ENCODE measurements at places on chromosomes 1 and 21.

DNA sequence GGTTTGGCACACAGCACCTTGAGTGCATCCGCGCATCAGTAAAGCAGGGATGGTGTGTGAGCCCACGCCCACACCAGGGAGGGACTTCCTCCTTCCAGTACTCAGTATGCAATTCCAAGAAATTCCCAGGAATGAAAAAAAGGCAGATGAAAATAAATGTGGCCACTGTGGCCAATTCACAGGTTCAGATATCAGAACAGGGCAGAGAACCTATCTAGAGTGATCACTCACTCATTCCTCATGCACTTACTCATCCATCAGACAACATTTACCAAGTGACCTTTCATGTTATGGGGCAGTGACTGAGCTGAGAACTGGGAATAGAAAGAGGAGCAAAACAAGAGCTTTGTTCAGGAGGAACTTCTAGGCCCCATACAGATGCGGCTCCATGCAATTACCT, 113.7 kb downstream of the ZSCAN20 start:
- DNase-seq = no peak

DNA sequence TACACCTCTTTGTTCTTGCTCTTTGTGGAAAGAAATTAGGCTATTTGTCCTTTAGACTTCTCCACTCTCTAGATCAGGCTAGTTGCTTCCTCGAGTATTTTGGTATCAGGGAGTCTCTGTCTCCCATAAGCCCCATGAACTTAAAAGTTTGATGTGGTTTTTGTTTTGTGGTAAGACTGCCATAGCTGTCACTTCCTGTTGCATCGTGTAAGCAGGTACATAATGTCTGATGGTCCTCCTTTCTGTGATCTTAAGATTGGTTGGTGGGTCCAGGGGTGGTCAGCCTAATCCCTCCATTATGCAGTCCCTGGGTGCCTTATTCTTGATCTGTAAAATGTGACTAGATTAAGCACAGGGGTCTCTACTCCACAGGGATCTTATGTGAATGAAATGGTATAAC, 23.1 kb downstream of the CD53 start:
- DNase-seq = no peak

GRCh38 chr1:54623216-54624007, at the start of gene FAM151A:
Gene FAM151A (minus strand): TSS chr1:54623525. CDS start chr1:54623395, 130 bp downstream.
- no peak for DNase-seq

DNA sequence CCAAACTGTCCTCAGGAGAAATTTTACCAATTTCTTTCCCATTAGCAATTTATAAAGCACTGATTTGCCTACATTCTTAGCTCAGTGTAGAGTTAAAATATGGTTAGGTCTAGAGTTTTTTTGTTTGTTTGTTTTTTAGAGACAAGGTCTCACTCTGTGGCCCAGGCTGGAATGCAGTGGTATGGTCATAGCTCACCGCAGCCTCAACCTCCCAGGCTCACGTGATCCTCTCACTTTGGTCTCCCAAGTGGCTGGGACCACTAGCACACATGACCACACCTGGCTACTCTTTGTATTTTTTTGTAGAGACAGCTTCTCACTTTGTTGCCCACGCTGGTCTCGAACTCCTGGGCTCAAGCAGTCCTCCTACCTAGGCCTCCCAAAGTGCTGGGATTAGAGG, 10.6 kb upstream of the RALGPS2 start:
- DNase-seq = no peak

DNA sequence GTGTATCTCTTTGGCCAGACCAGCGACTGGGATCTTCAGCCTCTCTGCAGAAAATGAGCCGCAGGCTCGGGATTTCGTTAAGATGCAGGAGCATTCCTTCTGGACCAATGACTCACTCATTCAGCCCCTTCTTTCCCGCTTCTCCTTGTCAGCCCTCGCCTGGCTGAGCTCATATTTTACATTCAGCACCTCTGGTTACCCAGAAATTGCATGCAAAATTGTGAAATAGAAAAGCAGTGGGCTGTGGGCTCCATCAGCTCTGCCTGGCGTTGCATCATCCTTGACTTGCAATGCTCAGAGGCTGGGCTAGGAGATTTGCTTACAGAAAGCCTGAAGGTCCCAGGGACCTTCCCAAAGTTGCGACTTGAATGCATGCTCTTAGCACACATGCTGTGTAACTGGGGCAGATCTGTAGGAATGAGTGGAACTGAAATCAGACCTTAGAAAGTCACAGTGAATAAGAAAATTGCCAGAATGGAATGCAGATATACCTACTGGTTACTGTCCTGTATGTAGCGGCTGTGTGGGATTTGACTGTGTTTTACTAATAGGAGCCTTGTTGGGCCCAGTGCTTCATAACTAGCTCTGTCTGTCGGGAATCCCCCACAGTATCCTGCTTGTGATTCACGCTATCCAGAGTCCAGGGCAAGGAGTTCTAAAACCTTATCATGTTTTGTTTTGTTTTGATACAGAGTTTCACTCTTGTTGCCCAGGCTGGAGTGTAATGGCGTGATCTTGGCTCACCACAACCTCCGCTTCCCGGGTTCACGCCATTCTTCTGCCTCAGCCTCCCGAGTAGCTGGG, 444.8 kb downstream of the KIF26B start:
- no peak for DNase-seq

GRCh38 chr1:108049178-108049819, 84.3 kb upstream of the VAV3 start:
- DNase-seq = peak; percentile 15

GRCh38 chr1:170267317-170267716, 121.6 kb downstream of the NTMT2 start:
- DNase-seq = no peak

DNA sequence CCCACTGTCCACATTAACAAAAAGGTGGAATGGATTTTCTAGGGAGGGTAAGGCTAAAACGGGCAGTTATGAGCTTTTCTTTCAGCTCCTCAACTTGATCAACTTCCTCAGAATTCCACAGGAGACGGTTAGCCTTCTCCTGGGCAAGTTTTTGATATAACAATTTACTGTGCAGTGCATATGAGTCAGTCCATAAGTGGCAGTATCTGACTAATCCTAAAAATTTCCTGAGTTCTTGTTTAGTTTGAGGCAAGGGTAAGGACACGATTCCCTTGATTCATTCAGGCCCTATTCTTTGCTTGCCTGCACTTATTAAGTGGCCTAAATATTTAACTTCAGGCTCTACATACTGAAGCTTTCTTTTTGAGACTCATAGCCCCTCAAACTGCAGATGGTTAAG, 6.2 kb upstream of the AADACL3 start:
- no peak for DNase-seq

GRCh38 chr1:1157914-1158710, 15.6 kb upstream of the TTLL10 start:
- DNase-seq = peak; percentile 28

DNA sequence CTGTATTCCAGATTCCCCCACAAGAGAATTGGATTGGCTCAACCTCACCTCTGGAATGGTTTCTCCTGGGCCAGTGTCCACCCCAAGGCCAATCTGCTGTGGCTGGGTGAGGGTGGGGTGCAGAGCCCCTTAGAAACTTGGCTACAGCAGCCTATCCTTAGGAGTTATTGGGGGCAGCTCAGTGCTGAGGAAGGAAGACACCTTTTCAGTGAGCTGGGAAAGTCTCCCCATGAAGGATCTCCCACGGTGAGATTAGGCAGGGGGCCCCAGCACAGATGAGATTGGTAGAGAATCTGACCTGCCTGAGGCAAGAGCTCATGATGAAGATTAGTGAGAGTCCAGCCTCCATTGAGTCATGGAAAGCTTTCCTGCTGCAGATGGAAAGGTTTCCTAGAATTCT, 78.4 kb downstream of the CCDC185 start:
- no peak for DNase-seq

DNA sequence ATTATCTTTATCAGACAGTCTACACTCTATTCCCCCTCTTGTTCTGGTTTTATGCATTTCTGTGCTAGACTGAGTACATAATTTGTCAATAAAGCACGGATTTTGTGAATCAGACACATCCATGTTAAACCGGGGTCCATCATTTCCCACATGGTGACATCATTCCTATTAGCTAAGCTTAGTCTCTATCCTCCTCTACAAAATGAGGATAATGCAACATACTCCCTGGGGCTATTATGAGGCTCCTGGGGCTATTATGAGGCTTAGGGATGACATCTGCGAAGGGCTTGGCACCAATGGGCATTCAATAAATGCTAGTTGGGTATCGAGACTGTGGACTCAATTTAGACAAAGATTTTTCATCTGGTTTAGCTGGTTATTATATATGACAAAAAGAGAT, 25.1 kb upstream of the APP start:
- no peak for DNase-seq
